Cortex of kidney (tissue), 1 donor: ENCODE measurements at places on chromosomes 5 and 9.

DNA sequence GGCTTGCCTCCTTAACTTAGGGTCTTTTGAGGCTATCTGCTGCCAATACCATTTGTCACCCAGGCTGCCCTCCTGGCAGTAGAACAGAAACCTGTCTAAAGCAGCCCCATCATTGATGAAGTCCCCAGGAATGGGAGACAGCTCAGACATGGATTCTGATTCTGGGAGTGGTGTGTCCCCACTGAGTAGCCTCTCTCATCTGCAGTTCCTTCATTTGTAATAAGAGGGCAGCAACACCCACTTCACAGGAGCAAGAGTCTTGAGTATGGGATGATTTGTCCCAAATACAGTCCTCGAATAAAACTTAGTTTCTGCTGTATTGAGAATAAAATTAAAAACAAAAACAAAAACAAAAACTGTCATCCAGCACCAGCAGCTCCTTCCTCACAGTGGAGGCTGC lies 167.6 kb downstream of the ASTN2 start:
- DNase-seq = no peak

DNA sequence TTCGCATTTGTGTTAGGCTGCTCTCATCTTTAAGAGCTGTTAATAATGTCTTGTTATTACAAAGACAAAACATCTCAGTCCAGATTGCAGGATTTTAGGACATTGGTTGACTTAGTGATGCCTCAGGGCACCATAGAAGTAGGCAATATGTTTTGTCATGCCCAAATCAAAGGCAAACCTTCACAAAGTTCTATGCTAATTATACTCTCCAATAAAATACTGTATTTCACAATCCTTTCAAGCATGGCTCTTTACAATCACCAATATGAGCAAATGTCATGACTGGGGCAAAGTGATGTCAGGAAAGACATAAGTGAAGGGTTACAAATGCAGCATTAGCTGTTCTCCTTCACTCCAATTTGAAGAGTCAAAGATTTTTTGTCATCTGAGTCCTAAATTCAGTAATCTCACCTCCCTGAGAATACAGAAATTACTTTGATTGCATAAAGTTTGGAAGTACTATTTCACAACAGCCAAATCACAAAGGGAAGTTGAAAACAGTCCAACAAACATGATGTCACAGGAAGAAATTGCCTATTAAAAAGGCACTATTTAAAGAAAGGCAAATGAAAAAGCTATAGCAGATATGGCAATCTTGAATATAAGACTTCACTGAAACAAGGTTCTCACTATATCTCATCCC lies 303.2 kb downstream of the PRR16 start:
- DNase-seq = no peak

GRCh38 chr5:20554001-20554400 lies 566.0 kb upstream of the CDH18 start:
- no peak for DNase-seq

DNA sequence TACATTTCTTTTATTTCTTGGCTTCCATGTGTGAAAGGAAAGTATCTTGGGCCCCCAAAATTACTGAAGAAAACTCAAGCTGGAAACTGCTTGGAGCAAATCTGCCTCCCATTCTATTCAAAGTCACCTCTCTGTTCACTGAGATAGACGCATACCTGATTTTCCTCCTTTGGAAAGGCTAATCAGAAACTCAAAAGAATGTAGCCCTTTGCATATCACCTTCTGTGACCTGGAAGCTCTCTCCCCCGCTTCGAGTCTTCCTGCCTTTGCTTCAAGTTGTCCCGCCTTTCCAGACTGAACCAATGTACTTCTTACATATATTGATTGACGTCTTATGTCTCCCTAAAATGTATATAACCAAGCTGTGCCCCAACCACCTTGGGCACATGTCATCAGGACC lies 5.0 kb upstream of the RXFP3 start:
- no peak for DNase-seq
